ENCODE measurements at places on chromosomes 4 and X.

- DNase-seq, result no peak
Observed at GRCh38 chrX:150512461-150512901, 55.9 kb upstream of the MTM1 start.

DNA sequence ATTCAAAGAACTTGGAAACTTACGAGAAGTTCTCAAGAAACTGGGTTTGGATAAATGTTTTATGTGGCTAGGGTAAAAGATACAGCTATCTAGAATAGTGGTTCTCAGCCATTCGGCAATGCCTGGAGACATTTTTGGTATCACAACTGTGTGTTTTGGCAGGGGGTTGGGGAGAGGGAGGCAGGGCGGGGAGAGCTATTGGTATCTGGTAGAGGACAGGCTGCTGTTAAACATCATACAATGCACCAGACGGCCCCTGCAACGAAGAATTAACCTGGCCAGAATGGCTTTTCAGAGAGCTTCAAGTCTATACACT, 50.8 kb upstream of the MND1 start:
- DNase-seq, result no peak

GRCh38 chrX:883588-883987, 253.0 kb downstream of the SHOX start:
- DNase-seq, result no peak

DNA sequence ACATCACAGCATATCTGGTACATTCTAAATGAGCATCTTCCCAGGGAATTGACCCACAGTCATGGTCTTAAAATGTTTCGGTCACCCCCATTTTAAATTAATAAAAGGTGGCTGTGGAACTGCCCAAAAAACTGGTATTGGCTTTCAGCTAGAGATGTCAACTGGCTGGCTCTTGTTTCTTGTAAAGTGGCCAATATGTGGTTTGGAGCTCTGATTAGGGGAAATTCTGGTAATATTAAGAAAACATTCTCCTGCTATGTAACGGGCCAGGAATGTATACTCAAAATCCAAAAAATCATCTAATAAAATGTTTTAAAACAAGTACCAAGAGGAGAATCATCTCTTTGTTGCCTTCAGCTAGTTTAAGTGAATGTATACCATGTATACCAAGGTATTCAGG, 62.0 kb upstream of the VCX2 start:
- DNase-seq, result no peak

DNA sequence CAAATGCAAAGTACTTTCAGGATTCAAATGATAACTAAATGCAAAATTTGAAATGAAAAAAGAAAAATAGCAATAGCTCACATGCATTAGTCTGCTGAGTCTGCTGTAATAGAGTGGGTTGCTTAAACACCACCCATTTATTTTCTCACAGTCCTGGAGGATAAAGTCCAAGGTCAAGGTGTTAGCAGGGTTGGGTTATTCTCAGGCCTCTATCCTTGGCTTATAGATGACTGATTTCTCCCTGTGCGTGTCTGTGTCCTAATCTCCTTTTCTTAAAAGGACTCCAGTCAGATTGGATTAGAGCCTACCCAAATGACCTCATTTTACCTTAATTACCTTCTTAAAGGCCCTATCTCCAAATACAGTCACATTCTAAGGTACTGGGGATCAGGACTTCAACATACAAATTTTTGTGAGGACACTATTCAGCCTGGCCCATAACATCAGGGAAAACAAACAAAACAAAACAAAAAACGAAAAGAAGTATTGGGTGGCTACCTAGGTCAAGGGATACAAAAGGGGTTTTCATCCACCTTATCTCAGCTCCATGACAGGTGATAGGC, 6.3 kb upstream of the TBL1X start:
- DNase-seq, result no peak

DNA sequence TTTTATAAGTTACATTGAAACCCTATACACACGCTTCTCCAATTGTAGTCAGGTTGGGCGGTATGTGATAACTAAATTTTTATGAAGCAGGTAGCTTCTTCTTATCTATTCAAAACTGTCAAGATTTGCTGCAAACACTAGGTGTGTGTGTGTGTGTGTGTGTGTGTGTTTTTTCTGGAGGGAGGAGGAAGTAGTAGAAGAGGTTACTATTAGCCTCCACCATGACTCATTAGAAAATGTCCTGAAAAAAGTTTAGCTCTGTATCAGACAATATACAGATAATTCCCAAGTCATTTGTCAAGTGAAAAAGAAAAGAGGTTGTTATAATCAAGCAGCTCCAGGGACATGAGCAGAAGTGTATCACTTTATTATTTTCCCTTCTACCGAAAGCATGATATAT, 33.9 kb downstream of the PCDH7 start:
- DNase-seq, result no peak

DNA sequence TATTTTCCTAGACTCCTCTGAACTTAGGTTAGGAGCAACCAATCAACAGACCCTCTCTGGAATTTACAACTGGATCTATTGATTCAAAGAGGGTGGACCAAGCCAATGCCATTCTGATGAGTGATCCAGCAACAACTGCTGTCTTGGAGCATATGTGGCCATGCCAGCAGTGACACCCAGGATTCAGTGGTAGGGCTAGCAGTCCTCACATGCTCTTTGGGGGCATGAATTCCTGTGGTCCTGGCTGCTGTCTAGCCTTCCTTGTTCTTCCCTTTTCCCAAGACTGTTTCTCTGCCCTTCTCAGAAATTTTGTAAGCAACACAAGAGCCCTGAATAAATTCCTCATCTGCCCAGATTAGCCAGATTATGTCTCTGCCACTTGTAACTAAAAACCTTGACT, 61.5 kb upstream of the GATB start:
- no peak for DNase-seq

DNA sequence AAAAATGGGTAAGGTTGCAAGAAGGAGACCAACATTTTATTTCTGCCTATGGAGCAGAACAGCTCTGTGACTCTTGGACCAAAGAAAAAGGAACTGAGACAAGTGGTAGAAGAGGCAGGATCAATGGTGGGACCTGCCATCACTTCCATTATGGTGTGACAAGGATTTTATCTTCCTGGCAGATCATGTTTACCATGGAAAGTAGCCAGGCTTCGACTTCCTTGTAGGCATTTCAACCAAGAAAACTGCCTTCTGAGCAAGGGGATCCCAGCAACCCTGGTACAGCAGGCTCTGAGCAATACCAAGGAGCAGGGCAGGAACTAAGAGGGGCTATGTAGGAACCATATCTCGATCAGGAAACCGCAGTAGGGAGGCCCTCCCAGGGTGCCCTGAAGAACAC, 317.4 kb downstream of the IQCM start:
- no peak for DNase-seq

- peak; percentile 1 for DNase-seq
Observed at GRCh38 chrX:135086197-135086854, 34.0 kb downstream of the ETDB start.

GRCh38 chr4:158760866-158761265, 8.0 kb upstream of the FNIP2 start:
- DNase-seq, result no peak

GRCh38 chr4:41129128-41129754, 85.1 kb downstream of the APBB2 start:
- no peak for DNase-seq

DNA sequence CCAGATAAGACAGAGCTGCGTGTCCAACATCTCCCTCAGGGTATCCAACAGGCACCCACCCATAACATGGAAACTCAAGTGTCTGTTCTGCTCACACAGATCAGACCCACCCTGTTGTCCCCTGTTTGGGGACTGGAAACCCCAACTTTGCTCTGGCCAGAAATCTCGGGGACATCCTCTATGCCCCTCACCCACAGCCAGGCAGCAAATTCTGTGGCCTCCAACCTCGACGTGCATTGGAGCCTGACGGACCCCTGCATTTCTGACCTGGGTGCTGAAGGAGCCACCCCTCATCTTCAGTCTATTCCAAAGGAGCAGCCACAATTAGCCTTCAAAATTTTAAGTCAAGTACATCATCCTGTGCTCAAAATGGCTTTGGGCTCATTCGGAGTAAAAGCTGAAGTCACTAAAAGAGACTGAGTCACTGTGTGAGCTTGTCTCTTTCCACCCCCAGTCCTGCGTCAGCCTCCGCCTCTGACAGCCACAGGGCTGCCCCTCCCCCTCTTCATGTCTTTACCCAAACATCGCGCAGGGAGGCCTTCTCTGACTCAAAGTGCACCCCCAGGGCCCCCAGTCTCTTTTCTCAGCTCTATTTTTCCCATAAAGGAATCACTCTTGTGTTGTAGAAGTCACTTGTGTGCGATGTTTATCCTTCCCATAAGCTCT, 24.4 kb upstream of the PDE6B start:
- DNase-seq, result no peak

GRCh38 chr4:68576272-68577125, at the start of gene UGT2B17:
Gene UGT2B17, minus strand, starts transcription at chr4:68576322. Its CDS starts 7,838 bp downstream, at chr4:68568484.
- DNase-seq, result no peak

DNA sequence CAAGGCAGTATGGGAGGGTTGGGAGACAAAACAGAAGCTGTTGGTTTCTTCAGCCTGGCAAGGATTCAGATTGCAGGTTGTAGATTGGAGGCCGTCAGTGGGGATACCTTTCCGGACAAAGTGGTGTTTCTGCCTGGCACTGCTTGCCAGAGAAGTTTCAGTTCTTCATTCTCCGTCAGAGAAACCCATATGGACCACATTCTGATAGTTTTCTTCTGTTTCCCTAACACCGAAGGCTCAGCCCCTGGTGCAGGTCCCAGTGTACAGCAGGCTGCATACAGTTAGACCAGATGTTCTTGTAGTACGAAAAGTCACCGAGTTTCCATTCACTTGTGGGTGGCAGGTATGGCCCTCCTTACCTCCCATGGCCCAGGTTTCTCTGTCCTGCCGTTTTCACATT, 107.3 kb downstream of the PTTG2 start:
- DNase-seq, result no peak

DNA sequence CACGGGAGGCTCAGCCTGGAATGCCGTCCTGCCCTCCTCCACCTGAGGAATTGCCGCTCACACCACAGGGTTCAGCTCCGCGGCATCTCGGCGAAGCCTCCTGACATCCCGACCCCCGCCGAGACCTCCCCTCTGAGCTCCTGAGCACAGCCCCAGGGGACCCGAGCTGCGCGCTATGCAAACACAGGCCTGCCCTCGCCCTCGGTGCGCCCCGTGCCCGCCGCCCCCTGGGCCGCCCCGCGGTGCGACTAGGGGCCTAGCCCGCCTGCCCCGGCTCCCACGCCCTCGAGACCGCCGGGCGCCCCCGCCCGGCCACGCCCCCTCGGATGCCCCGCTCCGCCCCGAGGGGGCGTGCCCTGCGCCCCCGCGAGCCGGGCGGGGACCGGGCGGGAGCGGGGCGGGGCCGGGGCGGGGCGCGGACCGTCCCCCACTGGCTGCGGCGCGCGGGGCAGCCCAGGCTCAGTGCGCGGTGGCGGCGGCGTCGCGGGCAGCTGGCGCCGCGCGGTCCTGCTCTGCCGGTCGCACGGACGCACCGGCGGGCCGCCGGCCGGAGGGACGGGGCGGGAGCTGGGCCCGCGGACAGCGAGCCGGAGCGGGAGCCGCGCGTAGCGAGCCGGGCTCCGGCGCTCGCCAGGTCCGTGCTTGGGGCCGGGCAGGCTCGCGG, at the start of gene FGFR3:
Gene FGFR3, plus strand, starts transcription at position 462 of the 664 bp plus-strand sequence. CDS start 642 bp downstream, outside the sequence.
- DNase-seq, result no peak

DNA sequence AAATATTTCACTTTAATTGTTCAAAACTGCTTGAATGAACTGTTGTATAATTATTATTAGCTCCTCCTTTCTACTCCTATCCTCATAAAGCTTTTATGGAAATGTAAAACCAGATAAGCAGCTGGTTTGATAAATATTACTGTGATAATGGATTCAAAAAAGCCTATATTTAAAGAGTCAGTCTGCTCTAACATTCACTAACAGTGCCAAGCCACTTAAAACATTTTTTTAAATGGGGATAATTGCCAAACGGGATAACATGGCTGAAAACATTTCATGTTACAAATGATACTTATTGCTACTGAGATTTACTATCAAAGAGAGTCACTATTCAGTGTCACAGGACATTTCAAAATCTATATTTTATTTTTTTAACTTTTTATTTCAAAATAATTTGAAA, 17.4 kb downstream of the ARHGAP24 start:
- no peak for DNase-seq

GRCh38 chr4:93396272-93396671, 432.3 kb upstream of the ATOH1 start:
- no peak for DNase-seq

GRCh38 chrX:107823042-107823441, 2.6 kb upstream of the MID2 start:
- DNase-seq, result no peak

DNA sequence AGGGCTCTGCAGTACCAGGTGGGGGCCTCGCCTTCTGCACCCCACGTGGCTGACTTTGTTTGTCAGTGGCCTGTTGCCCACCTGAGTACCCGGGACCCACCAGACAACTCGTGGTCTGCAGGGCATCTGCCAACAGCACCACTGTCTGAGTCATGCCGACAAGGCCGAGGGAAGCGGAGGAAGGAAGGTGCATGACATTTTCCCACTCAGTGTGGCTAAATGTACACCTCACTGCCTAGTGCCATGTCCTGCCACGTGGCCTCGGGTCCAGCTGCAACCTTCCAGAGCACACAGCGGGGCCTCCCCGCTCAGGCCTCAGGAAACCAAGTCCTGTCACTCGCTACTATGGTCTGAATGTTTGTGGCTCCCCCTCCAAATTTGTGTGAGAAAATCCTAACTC, 22.1 kb downstream of the ABLIM2 start:
- DNase-seq, result no peak

GRCh38 chrX:151830911-151831310, 81.8 kb upstream of the MAGEA4 start:
- no peak for DNase-seq

DNA sequence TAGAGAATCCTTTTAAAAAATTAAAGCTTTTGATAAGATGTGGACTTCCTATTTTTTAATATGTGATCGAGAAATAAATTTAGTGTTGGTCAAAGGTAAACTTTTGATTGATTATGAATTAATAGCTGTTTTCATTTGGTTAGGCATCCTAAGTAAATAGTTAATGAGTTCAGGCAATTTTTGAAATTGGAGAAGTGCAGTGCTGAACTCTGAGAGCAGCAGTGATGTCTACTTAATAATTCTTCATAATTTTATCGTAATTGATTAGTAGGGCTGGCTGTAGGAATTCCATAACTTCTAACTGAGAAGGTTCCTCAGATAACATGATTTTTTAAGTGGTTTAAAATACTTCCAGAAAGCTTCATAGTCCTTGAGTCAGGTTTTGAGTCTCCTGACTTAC, 1.5 kb downstream of the MND1 start:
- no peak for DNase-seq

DNA sequence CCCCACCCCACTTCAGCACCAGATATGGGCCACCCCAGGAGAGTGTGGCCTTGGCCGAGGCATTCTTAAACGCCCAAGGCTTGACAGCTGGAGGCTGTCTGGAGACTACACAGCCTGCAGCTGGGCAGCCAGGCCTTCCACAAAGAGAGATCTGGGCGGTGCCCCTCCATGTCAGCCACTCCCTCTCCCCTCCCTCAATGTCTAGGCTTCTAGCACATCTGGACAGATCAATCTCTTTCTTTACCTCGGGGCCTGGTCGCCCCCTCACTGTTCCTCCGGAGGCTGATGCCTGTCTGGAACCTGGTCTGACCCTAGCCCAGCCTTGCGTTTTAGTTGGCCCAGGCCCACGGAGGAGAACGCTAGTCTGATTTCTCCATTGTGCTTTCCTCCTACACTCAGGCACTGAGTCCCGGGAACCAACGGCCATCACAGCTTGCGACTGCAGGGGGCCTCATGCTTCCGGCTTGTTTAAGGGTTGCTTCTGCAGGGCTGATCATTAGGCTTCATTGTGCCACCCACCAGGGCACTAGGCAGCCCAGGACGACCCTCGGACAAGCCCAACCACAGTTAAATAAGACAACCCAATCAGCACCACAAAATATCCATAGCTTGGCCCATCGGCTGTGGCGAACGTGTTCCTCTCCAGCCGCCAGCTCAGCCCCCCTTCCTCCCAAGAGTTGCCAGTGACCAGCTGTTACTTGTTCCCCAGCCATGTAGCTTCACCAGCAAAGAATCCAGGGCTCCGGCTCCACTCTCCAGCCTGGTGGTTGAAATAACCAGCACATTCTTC, 200.6 kb downstream of the BCOR start:
- no peak for DNase-seq
